ENCODE measurements at places on chromosomes 3 and 15. TPM values are rescaled to one million over a fixed set of nuclear protein-coding genes. Genes with fewer than 3 reads are reported as not detected.

PFKFB4 gene
- total RNA-seq: 11.7 TPM

DNA sequence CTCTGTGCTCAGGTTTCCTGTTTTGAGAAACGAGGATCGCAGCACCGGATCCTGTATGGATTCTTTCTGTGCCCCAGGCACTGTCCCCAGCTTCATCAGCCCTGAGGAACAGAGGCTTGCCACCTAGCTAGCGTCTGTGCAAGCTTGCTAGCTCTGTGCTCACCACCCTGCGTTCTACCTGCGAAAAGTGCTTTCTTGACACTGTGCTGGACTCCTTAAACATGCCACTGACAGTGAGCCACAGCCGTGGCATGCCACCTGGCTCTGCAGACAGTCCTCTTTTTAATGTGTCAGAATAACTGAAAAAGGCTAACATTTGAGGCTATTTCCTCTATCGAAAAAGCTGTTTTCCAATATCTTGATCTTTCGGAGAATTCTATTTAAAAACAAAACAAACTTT lies 1.4 kb downstream of the PGPEP1L start:
- DNase-seq: no peak

- DNase-seq: no peak
Observed at GRCh38 chr3:193841581-193841980, 248.6 kb downstream of the OPA1 start.

DNA sequence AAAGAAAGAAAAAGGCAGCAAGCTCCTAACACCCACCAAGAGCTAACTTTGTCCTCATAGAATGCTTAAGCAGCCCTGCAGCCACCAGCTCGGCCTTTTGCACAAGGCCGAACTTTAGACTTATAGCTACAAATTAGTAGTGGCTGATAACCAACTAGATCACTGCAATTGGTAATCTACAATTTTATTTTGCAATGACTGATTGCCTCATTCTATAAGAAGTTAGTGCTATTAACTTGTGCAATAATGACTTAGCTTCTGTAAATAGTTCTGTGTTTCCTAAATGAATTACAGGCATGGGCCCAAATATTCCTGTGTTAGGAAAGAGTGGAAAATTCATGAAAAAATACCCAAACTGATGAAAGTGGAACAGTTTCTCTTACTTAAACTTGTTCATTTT lies 284.8 kb upstream of the CFAP20DC start:
- no peak for DNase-seq

DNA sequence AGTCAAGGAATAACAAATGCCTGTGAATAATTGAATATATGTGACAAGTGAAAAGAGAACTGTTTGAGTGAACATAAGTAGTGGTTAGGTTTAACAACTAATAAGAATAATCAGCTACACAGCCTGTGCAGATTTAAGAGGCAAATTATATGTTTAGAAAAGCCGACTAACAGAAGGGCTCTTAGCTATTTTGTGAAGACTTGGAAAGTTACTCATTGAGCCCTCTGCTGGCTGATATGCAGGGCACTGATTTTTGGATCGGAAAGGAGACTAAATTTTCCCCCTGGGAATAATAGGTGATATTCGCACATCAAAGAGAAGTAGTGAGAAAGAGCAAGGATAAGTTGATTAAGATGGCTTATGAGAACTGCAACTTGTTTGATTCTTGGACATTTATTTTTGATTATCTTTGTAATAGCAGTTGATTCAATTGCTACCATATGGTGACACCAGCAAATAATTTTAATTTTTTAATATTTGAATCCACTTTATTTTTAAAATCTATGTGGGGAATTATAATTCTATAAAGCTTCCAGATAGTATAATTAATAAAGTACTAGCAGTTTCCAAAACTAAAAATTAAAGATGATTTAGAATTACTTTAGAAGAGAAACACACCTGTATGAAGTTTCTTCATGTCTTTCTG lies 156.2 kb downstream of the NLGN1 start:
- peak; percentile 4 for DNase-seq

CACNA1D gene
- total RNA-seq: not detected

DNA sequence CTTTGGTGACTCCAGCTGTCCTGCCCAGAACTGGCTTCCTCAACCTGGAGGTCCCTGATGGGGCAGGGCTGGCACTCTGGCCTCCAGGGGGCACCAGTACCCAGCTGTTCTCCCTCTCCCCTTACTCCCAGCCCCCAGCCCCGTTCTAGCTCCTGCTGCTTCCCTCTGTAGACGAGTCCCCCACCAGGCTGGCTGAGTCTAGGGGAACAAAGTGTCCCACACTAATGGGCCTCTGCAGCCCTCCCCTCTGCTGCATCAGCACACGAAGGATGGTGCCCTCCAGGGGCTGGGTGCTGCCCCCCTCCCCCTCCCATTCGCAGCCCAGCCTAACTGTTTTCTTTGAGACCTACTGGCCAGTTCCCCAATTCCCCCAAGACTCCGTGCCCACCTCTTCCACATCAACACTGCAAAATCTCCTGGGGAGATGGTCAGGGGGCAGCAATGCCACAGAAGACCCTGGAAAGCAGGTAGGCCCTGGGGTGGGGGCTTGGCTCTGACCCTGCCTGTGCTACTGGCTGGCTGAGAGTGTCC lies 4.2 kb downstream of the RHCG start:
- no peak for DNase-seq

DNA sequence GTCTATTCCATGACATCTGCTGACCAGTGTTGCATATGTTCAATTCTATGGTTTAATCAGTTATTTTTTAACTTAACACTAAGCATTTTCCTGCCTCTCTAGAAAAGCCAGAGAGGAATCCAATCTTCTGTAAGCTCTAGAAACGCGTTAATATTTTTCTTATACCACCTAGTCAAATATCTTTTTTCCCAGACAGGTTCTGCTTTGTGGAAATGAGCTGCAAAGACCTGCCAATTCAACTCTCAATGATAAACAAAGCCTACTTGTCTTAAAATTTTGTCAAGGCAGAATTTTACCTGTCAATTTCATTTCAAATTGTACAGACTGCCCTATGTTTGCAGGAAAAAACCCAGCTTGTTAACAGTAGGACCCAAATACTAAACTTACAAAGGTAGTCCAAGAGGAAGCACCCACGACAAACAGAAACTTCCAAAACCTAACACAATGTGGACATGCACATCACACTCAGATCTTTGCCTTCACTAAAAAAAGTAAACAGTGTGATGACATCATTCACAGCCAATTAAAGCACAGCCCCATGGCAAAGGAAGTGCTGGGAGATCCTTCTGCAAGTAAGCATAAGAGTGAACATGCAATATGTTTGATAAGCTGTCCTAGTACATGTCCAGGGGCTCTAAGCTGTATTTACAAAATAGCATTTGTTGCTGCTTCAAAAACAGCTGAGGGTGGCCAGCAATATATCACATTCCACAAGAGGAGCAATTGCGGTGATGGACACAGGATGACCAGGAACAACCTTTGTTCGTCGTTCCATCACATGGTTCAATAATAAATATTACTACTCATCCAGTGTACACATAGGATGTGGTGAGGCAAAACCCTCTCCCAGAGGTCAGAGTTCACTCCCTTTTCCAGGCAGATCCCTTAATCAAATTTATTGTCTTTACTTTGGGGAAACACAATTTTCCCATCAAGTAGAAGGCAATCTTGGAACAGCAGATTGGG lies 139.4 kb upstream of the TSC22D2 start:
- DNase-seq: no peak

KLF13 gene
- 2.5 TPM for total RNA-seq
